Muscle of leg (tissue), 16 donors: ENCODE measurements at places on chromosomes 5 and 9. TPM values are rescaled to one million over a fixed set of nuclear protein-coding genes. Genes with fewer than 3 reads are reported as not detected.

DNA sequence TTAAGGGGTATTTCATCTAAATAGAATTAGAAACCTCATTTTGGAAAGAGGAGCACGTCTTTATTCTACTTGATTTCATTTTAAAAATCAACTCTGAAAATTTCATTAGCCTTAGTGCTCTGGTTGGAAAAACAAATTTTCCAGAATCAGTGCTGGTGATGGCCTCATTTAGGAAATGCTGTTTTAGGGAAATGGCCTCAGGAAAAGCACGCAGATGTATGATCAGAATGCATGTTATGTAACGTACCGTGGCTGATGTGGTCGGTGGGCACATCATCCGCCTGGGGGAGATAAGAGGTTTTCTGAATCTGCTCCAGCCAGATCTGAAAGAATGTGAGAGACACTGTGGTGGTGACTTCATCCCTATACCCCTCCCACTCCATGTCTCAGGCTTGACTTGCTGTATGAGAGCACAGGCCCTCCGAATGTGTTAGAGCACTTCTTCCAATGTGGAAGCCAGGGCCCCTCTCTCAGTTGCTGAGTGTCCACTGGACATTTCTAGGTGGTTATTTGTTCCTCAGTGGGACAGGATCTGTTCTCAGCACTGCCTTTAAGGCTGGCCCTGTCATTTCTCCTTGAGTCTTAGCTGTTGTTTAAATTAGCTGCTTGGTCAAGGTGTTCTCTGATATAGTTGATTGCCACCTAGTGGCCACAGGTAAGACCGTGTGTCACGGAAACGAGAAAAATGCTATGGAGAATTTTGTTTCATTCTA, 96.5 kb downstream of the ARHGAP26 start:
- DNase-seq = peak; percentile 85
- no peaks in the 10 kb centered on the region for H3K27me3 ChIP-seq
- no peak overlapping the region for H3K4me3 ChIP-seq
- peak overlapping the region; percentile 17 for H3K27ac ChIP-seq
- no peaks in the 10 kb centered on the region for H3K36me3 ChIP-seq
- peaks cover 38% of the 10 kb centered on the region for H3K4me1 ChIP-seq

GRCh38 chr9:137172901-137173795, 1.3 kb upstream of the TMEM210 start:
- H3K27ac ChIP-seq = no peak overlapping the region
- H3K27me3 ChIP-seq = peaks cover 53% of the 10 kb centered on the region
- H3K4me1 ChIP-seq = peaks cover 9% of the 10 kb centered on the region
- H3K36me3 ChIP-seq = peaks cover 11% of the 10 kb centered on the region

MAMDC4 gene
- total RNA-seq = 4.7 TPM

DNA sequence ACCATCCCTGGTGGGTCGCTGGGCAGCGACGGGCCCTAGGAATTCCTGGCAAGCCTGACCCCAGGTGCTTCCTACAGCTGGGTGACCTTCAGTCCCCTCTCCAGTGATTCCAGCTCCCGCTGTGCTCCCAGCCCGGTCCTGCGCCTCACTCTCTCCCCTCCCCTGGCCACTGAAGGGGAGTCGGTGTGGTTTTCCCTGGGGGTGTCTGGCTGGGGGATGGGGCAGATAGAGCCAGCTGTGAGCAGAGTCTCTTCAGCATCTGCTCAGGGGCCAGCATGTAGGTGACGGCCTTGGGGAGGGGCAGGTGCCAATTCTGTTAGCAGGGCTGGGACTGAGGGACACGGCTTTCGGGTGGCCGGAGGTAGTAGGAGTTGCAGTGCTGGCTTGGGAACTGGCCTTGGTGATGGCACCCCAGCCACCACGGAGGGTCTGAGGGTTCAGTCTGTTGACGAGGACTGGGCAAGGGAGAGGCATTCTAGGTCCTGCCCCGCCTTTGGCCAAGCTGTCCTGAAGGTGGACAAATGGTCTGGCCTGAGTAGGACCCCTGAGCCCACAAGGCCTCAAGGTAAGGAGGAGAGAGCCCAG, 3.2 kb downstream of the GPSM1 start:
- DNase-seq = no peak
- peaks cover 49% of the 10 kb centered on the region for H3K4me1 ChIP-seq
- peaks cover 31% of the 10 kb centered on the region for H3K36me3 ChIP-seq
- no peak overlapping the region for H3K27ac ChIP-seq
- H3K27me3 ChIP-seq = no peaks in the 10 kb centered on the region

BRD3 gene
- total RNA-seq = 16.8 TPM

- peaks cover 34% of the 10 kb centered on the region for H3K36me3 ChIP-seq
- H3K4me3 ChIP-seq = no peak overlapping the region
- peaks cover 77% of the 10 kb centered on the region for H3K4me1 ChIP-seq
- no peaks in the 10 kb centered on the region for H3K27me3 ChIP-seq
These were observed 80.3 kb downstream of the RXRA start for GRCh38 chr9:134406366-134407120.

DNA sequence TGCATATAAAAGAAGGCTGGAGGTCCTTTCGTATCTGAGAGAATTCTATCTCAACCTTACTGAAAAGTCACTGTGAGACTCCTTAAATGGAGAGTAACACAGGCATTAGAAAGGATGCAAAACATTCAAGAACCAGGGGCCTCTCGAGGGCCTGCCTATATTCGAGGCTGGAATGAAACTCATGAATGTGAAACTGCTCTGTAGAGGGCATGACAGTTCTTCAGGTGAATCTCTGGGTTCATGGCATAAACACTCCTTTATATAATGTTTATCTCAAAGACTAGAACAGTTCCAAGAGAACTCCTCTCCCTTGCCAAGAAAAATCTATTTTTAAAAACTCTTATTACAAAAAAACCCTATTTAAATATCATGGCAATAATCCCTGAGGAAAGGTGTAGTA, 113.9 kb downstream of the SEC61B start:
- H3K4me3 ChIP-seq = no peak overlapping the region
- H3K27me3 ChIP-seq = no peaks in the 10 kb centered on the region
- no peak overlapping the region for H3K27ac ChIP-seq
- H3K4me1 ChIP-seq = no peaks in the 10 kb centered on the region

SLC4A9 gene
- total RNA-seq = 0.04 TPM

GRCh38 chr5:148509893-148510292, 126.1 kb downstream of the FBXO38 start:
- no peak overlapping the region for H3K4me3 ChIP-seq
- H3K4me1 ChIP-seq = no peaks in the 10 kb centered on the region
- no peaks in the 10 kb centered on the region for H3K27me3 ChIP-seq
- no peak overlapping the region for H3K27ac ChIP-seq

CENPK gene
- total RNA-seq = 14.6 TPM

DNA sequence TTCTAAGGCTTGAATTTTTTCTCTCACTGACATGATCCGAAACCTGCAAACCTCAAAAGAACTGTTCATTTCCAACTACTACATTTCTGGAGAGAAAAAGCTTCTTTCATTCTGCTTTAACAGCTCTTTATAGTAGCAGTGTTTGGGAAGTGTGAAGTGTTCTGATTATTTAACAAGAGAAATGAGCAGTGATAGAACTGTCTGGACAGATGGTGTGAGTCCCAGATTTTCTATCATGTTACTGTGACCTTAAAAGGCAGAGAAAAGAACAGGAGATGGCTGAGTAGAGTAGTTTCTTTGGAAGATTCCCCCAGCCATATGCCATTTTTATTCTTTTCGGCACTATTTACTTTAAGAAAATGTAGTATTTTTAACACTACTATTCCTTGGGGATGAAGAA, 41.3 kb upstream of the TAL2 start:
- H3K27ac ChIP-seq = no peak overlapping the region
- H3K36me3 ChIP-seq = no peaks in the 10 kb centered on the region
- H3K4me3 ChIP-seq = no peak overlapping the region
- H3K27me3 ChIP-seq = no peaks in the 10 kb centered on the region
- H3K4me1 ChIP-seq = no peaks in the 10 kb centered on the region

PTPRD gene
- total RNA-seq = 67.2 TPM

C9orf50 gene
- total RNA-seq = not detected

- DNase-seq = no peak
- H3K36me3 ChIP-seq = peaks cover 20% of the 10 kb centered on the region
- no peak overlapping the region for H3K27ac ChIP-seq
- H3K4me3 ChIP-seq = no peak overlapping the region
These were observed 46.0 kb downstream of the C9orf152 start for GRCh38 chr9:110161940-110162339.
